ENCODE measurements at places on chromosomes 3 and 15.
A peak's percentile ranks its signal among the peaks of the same experiment; 100 is the strongest.

- no peak for DNase-seq
Observed at GRCh38 chr3:120245386-120245785, 39.6 kb downstream of the GPR156 start.

GRCh38 chr3:17151598-17152373 lies 267.0 kb downstream of the PLCL2 start:
- no peak for DNase-seq

DNA sequence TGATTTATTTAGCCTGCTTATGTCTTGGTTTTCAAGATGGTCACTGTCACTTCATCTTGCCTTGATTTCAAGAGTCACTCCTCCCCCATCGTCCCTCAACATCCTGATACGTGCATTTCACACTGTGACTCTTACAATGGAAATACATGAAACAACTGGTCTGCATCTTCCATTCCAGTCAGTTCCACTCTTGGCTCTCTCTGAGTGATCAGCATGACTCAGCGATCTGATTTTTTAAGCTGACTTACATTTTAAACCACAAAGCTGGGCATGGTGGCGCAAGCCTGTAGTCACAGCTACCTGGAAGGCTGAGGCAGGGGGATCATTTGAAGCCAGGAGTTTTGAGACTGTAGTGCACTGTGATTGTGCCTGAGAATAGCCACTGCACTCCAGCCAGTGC lies 271.2 kb upstream of the ROPN1 start:
- no peak for DNase-seq

- no peak for DNase-seq
Observed at GRCh38 chr3:168995129-168995528, 668.4 kb downstream of the MECOM start.

DNA sequence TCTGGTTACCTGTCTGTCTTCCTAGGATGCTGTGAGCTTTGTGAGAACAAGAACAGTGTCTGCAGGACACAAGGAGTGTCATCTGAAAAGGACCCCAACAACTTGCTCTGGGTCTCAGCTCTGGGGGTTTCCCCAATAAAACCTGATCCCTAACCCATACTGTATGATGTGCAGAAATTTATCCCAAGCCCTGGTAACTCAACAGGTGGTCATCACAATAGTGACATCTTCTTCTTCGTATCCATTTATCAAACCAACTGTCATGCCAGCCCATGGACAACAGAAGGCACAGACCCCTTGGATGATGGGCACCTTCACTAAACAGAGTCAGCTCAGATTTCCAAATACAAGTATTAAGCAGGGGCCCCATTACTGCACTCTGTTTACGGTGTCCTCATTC lies 127.5 kb downstream of the UACA start:
- no peak for DNase-seq

DNA sequence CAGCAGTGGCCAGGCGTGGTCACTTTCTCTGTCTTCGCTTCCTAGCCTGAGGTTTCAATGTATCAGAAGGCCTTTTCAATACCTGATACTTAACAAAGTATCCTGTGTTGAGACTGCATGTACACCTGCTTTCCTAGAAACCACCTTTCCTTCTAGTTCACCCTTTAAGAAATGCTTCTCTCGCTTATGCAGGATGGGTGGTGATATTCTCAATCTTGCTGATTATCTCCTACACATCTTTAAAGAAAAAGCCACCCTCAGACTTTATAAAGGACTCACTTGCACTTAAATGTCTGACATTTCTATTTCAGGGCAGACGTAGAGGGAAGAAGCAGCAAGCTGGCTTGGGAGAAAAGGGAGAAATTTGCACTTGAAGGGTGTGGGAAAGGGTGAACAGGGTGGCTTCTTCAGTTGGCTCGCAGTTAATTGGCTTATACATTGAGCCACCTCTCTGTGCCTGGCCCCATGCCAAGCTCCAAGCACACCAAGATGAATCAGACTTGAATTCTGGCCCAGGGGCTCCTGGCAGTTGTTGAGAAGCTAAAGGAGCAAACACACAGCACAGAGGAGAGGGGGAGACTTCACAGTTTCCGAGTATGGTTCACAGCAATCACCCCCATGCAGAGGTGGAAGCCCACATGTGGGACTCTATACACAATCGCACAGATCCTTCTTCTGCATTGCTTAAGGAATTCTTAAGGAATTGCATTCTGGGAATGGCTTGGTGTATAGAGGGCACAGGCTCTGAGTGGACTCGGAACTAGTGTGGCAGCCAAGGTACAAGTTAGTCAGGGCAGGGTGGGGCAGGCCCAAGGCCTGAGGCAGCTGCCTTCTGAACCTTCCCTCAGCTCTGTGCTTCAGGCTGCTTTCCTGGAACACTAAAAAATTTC lies 1.3 kb downstream of the ARL6IP5 start:
- no peak for DNase-seq

GRCh38 chr15:99306694-99307338 lies 55.5 kb downstream of the LRRC28 start:
- no peak for DNase-seq

- no peak for DNase-seq
Observed at GRCh38 chr15:66830823-66831222, 128.8 kb downstream of the SMAD6 start.

DNA sequence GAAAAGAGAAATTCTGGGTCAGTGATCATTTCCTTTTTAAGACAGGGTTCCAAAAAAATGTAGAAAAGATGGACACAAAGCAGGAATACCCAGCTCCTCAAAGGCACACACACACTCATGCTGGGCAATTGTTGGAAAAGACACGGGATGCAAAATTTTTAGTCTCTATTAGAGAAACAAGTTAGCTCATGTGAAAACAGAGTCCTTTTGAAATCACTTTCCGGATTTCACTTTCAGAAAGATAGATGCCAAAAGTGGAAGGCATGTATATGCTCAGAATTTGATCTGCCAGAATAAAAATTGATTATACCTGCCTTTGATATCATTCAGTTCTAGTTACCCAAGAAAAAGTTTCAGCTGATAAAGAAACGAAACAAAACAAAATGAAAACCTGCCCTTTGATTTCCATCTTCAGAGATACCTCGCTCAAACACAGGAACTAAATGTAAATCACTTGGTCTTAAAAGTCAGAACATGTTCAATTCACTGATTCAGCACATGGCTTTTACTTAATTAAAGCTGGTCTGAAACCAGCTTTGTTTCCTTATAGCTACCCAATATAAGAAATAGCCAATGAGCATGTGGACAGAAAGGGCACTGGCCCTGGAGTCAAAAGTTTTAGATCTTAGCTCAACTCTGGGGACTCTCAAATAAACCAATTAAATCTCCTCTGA lies 52.8 kb downstream of the PLD1 start:
- no peak for DNase-seq

DNA sequence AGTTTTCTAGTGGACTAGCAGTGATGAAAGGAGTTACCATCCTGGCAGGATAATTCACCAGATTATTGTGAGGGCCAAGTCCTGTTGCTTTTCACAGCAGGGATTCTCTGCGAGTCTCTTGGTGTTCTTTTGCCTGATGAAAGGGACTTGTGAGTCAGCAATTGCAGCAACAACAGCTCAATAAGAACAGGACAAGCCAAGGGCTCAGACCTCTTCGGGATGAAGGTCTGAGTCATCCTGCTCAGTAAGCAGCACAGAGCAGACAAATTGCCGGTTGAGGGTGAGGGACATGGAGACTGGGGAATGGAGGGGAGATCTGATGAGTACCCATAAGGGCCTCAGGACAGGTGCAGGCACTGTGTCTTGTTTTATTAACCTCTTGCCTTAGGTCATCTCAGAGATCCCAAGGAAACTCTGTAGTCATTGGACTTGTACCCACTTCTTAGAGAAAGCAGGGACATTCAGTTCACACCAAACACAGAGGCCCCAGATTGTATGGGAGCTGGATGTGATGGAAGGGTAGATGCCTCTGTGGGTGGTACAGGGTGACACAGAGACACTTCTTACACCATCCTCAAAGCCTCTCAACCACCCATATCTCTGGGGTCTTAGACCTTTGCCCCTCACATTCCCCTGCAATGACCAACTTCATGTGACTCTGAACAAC lies 173.8 kb upstream of the TLE3 start:
- DNase-seq, result peak; percentile 30

DNA sequence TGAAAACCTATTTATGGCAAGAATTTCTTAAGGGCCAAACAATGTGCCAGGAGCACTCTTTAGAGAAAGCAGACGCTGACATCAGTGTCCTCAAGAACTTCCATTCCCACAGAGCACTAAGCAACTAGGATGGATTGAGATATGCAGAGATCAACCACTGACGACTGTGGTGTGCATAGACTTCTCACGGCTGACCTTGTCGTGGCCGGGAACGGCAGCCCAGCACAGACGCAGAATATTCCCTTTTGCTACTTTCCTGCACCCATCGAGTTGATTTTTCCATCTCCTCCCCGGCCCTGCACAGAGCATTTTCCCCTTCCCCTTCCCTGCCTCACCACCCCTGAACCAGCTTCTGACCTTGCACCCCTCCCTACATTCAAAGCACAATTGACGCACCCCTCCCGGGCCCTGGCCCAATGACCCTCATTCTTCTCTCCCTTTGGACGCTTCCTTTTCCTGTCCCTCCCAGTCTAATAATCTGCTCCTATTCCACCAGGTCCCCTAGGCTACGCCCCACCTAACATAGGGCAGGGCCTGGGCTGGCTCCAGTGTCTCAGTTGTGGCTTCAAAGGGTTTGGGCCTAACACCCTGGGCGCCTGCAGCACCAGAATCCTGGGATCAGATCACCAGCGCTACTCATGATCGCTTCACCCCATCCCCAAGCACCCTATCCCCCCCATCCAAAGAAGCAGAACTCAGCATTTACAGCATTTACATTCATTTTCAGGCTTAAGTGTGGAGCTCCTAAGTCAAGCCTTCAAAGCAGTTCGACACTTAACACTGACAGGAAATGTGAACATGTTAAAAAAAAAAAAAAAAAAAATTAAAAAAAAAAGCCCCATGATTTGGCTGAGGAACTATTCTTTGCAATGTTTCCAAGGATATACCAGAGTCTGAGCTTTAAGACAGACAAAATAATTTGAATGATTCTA lies 151.2 kb downstream of the FOXP1 start:
- no peak for DNase-seq

- DNase-seq, result no peak
Observed at GRCh38 chr3:150239766-150240165, 168.3 kb upstream of the TSC22D2 start.

GRCh38 chr3:158167737-158168557 lies 58.1 kb downstream of the RSRC1 start:
- DNase-seq, result no peak

DNA sequence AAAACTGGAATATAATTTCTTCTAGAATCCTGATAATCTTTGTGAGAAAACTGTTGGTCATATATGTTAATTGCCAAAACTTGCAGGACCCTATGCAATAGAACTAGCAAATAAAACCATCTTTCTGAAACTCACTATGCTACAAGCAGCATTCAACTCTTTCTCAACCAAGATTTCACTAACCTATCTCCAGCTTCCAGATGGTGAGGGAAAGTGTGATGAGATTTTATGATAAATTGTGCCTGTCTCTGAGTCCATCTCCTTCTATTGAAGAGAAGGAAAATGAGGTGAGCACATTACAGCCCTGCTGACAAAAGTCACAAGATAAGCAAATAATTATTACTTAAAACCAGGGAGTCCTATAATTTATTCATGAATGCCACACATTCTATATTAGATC lies 44.1 kb upstream of the UBE2Q2 start:
- no peak for DNase-seq

- no peak for DNase-seq
Observed at GRCh38 chr3:179428876-179429548, 22.3 kb downstream of the GNB4 start.
